ENCODE measurements at places on chromosomes 12 and 14. TPM values are rescaled to one million over a fixed set of nuclear protein-coding genes. Genes with fewer than 3 reads are reported as not detected.

GRCh38 chr14:28356819-28357218 lies 409.8 kb upstream of the FOXG1 start:
- H3K27ac ChIP-seq = no peak overlapping the region
- no peaks in the 10 kb centered on the region for H3K4me1 ChIP-seq
- H3K27me3 ChIP-seq = no peaks in the 10 kb centered on the region
- no peaks in the 10 kb centered on the region for H3K36me3 ChIP-seq
- H3K4me3 ChIP-seq = no peak overlapping the region

GRCh38 chr14:101196051-101196712 lies 292.7 kb upstream of the RTL1 start:
- no peaks in the 10 kb centered on the region for H3K27me3 ChIP-seq
- DNase-seq = no peak
- H3K36me3 ChIP-seq = no peaks in the 10 kb centered on the region
- no peaks in the 10 kb centered on the region for H3K4me1 ChIP-seq
- H3K27ac ChIP-seq = no peak overlapping the region

- H3K27ac ChIP-seq = no peak overlapping the region
- no peak overlapping the region for H3K4me3 ChIP-seq
- H3K4me1 ChIP-seq = no peaks in the 10 kb centered on the region
- no peaks in the 10 kb centered on the region for H3K36me3 ChIP-seq
Measured at GRCh38 chr12:78177298-78177697, 346.6 kb downstream of the NAV3 start.

Gene GNB3
- total RNA-seq = 8.2 TPM

Data from aorta (tissue), 5 donors.